Skeletal muscle cell (primary cell): ENCODE measurements at places on chromosomes 5 and 9.
A peak's percentile ranks its signal among the peaks of the same experiment; 100 is the strongest.

- peak; percentile 8 for DNase-seq
Measured at GRCh38 chr5:168879929-168880328, 300.8 kb upstream of the PANK3 start.

GRCh38 chr9:135224921-135225541, 137.6 kb downstream of the OLFM1 start:
- DNase-seq: no peak

GRCh38 chr5:53983568-53984460, 326.6 kb downstream of the ARL15 start:
- no peak for DNase-seq

- DNase-seq: no peak
Measured at GRCh38 chr9:96413302-96414221, 4.6 kb downstream of the ZNF367 start.

DNA sequence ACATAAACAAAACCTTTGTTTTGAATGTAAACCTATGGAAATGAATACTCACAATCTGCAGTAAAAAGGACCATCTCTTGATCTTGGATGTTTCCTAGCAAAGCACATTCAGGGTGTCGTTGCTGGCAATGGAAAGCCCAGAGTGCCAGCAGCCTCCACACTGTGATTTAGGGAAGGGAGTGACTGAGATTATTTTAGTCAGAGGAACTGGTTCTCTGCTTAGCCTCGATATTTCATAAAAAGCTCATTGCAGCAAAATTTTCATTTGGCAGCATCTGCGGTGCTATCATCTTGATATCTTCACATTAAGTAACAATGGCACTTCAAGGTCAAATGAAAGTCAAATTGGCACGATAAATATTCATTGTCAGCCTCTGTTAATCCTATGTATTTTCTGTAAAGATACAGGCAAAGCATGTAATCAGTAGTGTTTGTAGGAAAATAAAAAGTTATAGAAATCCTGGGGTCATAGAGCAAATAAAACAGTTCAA, 116.0 kb downstream of the MACIR start:
- DNase-seq: no peak

DNA sequence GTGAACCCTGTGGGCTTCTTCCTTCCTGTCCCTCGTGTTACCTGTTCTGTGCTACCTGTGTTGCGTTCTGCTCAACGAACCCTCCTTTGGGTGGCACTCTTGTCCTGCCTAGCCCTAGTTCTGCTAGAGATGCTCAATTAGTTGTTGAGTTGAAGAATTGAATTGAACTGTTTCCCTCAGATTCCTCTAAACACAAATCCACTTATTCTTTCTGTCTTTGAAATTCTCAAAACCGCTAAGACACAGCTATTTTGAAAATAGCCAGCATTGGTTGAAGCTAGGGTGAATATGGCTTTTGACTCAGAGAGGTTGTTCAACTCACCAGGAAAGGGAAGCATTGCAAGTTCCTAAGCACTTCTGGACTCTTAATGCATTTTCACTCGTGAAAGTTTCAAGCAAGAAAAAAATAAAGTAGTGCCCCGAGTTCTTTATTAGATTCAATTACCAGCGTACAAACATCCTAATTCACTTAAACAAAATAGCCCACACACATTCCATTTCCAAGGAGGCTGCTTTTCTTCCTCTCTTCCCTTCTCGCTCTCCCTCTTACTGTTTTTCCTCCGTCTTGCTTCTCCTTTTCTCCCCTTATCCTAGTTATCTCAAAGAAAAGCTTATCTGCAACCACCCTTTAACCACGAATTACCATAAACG, 642 bp upstream of the ITGA1 start:
- no peak for DNase-seq

DNA sequence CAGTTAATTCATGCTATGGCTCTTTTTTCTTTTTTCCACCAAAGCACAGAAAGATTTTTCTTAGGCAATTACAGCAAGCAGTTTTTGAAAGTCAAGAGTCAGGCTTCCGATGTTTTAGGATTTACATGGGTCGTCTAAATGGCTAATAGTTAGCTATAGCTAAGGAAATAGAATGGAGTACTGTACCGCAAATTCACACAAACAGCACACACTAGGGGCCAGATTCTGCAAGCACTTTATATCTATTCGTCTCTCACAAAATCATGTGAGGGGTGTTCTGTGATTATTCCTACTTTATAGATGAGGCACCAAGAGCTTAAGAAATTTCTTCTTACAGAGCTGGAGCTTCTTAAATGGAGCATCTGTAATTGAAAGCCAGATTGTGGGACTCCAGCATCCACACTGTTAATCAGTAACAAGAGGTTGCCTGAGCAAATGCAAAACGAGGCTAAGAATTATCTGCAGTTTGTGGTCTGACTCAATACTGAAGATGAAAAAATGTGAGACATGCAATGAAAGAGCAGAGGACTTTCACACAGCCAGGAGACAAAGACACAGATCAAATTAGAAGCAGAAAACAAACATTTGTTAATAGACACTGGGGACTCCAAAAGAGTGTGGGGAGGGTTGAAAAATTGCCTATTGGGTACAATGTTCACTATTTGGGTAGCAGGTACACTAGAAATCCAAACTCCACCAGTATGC, 62.7 kb upstream of the CTXN3 start:
- DNase-seq: no peak

DNA sequence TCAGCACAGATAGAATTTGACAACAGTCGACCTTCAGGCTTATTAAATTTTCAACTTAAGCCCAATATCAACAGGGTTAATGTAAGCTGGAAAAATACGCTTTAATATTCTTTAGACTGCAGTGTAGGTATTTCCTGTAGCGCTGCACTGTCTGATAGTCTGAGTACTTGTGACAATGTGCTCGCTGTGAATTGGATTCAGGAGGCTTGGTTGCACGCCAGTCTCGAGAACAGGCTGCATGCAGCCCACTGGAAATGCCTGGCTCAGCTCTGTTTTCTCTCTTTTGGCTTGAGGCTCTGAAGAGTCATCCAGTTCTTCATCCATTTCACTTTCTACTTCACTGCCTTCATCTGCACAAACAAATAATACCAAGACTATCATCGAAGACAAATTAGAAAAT, 300.9 kb downstream of the RFX3 start:
- no peak for DNase-seq

GRCh38 chr5:93404246-93404645, 176.8 kb downstream of the NR2F1-AS1 start:
- DNase-seq: no peak

- no peak for DNase-seq
Measured at GRCh38 chr5:143614831-143615230, 197.1 kb upstream of the HMHB1 start.

- no peak for DNase-seq
Measured at GRCh38 chr9:105069696-105070095, 141.7 kb upstream of the ABCA1 start.

DNA sequence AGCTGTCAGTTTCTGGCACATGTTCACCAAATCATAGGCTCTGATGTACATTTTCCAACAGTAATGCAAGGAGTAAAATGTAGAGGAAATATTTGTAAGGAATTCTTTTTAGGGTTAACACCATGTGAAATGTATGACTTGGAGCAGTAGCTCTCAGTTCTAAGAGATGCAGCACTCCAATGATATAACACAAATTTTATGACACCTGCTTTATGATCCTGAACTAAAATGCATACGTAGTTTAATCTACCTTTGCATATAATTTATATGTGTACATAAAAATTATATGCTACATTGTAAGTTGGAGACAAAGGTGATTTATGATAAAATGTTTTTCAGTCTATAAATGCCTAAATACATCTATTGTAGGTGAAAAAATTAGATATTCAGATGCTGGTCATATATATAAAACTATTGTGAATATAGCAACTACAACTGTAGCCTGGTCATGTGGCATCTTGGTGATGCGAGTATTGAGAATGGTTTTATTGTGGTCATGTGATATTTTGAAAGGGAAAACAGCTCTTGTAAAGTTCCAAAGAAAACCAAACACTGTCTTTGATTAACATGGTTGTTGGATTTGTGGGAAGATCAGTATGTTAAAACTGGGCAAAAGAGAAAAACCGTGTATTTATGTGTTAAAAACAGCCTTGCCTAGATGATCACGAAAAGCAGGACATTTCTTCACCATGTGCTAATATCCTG, 171.0 kb downstream of the TRIO start:
- no peak for DNase-seq

- no peak for DNase-seq
Measured at GRCh38 chr9:88933607-88934379, 57.5 kb upstream of the S1PR3 start.

GRCh38 chr9:649128-650074, 192.1 kb upstream of the DMRT1 start:
- DNase-seq: no peak

DNA sequence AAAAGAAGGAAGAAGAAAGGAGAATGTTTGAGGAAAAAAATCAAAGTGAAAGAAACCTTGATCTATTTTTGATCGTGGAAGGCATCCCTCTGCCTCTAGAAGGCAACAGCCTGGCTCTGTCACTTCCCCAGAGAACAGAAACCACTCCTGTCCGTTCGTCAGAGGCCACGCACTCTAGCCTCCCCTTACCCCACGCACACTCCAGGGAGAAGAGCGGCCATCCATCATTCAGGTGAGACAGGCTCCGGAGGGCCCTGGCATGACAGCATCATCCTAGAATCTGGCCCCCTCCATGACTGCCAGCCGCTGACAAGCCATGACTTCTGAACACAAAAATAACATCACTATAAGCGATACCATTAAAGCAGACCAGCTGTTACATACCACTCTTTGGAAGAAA, 135.8 kb downstream of the ROR2 start:
- DNase-seq: no peak

- no peak for DNase-seq
Measured at GRCh38 chr9:105281272-105281671, 36.8 kb downstream of the SLC44A1 start.

GRCh38 chr5:52356311-52356918, 431.3 kb upstream of the ITGA1 start:
- DNase-seq: no peak

DNA sequence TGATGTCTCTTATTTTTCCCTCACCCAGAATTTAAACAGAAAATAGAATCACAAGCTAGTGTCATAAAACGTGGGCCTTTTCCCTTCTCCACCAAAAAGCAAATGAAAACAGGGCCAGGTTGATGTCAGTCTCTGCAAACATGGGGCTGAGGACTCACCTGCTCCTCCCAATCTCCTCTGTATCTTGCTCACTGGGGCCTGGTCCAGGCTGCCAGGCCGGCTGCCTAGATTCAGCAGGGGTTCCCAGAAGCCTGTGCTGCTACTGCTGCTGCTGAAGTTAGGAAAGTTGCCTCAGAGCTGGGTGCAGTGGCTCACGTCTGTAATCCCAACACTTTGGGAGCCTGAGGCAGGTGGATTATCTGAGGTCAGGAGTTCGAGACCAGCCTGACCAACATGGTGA, 84.3 kb downstream of the PCDH1 start:
- no peak for DNase-seq

GRCh38 chr5:143261748-143262392, 141.6 kb downstream of the NR3C1 start:
- DNase-seq: peak; percentile 81

- no peak for DNase-seq
Measured at GRCh38 chr5:157651623-157652376, 438 bp downstream of the SOX30 start.
